ENCODE measurements at places on chromosomes 12 and 14.

DNA sequence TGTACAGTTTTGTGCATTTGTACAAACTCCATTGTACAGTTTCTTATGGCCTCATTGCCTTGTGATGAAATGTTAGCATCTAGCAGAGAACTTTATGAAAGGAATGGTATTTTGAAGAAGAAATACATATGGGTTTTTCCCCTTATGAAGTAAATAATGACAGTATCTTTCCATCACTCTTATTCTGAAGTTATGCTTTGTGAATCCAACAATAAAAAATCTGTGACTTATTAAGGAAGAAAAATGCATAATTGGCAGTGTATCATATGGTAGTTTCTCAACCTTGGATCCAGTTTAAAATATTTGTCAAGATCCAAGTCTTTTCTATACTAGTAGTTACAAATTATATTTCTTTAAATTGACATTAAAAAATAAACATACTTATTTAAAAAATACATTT lies 859.1 kb upstream of the FLRT2 start:
- DNase-seq, result no peak

GRCh38 chr12:104494137-104494792 lies 37.5 kb downstream of the CHST11 start:
- DNase-seq, result peak; percentile 53

GRCh38 chr12:7129287-7129871 lies 690 bp upstream of the RBP5 start:
- DNase-seq, result no peak

DNA sequence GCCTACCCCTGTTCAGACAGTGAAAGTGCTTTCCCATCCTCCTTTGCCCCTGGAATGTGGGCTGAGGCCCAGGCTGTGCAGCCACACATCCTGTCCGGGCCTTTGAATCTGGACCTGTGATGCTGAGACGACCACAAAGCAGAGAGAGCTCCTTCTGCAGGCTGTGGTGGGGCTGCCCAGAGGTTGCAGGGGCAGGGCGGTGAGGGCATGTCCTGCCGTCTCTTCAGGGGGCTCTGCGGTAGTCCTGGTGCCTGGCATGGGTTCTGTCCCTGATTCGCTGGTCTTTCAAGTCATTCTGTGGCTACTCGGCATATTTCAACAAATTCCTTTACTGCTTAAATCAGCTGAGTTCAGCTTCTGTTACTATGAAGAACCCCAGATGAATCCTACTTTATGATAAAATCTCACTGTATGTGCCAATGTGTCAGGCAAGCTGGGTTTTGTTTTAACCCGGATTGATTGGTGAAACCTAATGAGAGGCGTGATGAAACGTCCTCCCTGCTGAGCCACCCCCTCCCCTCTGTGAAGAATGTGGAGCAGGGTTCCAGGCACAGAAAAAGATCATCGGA lies 63.4 kb upstream of the DICER1 start:
- no peak for DNase-seq

GRCh38 chr12:107254258-107254856 lies 161.0 kb upstream of the CRY1 start:
- no peak for DNase-seq

GRCh38 chr12:53991077-53991460 lies 6.1 kb downstream of the HOXC10 start:
- DNase-seq, result no peak

DNA sequence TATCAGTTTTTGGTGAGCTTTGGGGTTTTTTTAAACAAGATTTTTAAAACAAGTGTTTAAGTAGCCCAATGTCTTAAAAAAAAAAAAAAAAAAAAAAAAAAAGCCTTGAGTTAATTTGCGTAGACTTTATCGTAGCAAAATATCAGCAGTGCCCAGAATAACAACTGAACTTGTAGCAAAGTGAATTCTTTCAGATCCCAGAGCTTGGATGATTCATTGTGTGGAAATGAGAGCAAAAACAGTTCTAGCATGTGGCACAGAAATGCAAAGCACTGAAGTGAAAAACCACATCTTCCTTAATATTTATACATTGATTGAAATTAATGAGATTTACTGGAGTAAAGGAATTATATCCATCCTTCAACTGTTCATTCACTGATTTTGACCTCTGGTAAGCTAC lies 258.1 kb downstream of the EGLN3 start:
- DNase-seq, result no peak

DNA sequence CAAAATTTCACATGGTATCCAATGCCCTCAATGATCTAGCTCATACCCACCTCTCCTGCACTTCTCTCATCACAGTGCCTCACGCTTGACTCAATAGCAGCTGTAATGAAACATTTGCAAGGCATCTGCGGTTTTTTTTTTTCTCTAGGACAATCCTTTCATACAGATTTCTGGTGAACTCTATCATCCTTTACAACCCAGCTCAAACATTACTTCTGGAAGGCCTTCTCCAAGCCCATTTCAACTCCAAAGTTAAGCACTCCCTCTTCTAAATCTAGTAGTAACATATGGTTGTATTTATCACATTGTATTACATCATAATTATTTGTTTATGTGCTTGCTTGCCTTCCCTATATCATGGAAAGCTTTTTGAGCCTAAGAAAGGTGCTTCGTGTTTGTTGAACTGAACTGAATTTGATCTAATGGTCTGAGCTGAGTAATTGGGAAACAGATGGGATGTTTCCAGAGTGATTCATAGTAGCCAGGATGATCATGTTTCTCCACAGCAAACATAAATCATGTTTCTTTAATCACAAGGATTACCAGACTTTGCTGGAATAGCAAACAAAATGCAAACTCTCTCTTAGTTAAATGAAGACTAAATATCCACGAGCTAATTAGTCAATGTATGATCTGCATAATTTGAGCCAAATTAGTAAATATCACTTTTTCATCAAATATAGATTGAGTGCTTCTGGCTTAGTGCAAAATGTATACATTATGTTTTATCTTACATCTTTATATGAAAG lies 14.3 kb downstream of the CFL2 start:
- no peak for DNase-seq

GRCh38 chr14:100904307-100905087 lies 975 bp upstream of the RTL1 start:
- no peak for DNase-seq

DNA sequence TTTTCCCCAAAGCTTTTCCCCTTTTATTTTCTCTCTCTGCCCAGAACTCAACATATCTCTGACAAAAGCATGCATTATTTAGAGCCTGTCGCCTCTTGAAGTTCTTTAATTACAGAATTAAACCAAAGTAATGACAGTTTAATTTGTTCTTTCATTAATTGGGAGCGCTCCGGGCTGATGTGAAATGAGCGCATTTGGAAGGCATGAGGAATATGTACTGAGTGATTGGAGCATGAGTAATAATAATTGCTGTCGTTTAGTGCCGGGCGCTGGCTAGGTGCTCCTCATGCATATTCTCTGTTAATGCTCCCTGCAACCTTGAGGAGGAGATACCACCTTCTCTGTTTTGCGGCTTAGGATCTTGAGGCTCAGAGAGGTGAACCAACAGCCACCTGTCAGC lies 120.5 kb downstream of the SLC25A47 start:
- no peak for DNase-seq

DNA sequence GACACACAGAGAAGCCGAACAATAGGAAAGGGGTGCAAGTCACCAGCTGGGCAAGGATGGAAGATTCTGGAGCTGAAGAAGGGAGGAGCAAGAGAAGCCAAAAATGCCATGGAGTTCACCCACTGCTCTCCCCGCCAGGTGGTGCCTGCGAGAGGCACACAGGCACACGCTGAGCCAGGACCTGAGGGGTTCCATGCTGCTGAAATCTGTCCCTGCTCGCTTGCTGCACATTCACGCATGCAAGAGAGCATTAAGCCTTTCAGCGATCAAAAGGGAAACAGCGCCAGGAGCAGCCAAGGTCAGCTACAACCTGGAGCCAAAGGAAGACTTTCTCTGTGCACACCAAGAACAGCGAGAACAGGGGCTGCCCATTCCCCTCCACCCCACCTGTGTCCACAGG lies 104.1 kb downstream of the ANO2 start:
- no peak for DNase-seq

GRCh38 chr12:53791735-53792326 lies 40.1 kb upstream of the CISTR start:
- DNase-seq, result peak; percentile 25

DNA sequence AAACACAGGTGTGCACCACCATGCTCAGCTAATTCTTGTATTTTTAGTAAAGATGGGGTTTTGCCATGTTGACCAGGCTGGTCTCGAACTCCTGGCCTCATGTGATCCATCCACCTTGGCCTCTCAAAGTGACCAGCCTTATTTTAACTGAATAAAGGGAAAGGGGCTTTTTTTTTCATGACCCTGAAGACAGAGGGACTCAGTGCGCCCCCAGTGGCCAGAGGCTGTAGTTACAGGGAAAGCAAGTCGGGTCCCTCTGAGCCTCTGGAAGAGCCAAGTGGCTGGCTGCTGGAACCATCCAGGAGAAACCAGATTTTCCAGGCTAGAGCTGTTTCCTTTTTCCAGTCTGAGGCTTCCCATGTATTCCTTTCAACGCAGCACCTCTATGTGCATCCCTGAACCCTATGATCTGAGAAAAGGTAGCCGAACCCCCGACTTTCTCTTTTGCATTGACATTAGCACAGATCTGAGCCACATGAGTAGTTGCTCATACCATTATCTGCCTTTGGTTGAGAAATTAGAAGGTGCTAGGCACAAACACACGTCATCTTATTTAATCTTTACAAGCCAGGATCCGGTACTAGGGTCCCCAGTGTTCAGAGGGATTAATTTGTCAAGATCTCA lies 342.7 kb downstream of the CACNA1C start:
- DNase-seq, result peak; percentile 19

DNA sequence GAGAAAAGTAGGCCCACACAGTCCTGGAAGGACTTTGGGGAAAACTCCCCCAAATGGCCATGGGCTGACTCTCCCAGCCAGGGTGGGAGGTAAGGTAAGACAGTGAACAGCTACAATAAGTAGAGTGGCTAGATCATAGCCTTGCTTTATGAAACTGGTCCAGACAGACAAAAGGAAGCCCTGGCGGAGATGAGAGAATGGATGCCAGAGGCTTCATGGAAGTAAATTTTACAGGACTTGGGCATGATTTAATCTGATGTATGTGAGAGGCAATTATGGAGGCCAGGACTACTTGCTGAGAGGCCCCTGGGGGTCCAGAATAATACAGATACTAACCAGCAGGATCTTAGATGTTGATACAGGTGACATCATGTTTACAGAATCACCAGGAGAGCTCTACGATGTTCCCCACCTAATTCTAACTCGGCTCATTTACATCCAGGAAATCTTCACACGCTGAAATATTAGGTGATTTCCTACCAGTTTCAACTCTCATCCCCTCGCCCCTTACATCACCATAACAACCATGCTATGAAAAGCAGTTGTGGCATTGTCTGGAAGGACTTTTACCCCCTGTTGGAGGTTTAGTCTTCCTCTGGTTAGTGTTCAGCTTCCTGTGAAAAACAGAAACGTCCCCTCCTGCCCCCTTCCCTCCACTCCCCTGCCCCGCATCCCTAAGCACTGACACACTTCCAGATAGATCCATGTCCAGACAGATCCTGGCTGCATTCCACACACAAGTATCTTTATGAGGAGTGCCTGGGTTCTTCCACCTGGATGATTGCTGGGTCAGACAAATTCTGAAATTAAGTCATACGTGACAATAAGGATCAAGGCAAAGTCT lies 39.5 kb upstream of the NT5DC3 start:
- DNase-seq, result peak; percentile 39

DNA sequence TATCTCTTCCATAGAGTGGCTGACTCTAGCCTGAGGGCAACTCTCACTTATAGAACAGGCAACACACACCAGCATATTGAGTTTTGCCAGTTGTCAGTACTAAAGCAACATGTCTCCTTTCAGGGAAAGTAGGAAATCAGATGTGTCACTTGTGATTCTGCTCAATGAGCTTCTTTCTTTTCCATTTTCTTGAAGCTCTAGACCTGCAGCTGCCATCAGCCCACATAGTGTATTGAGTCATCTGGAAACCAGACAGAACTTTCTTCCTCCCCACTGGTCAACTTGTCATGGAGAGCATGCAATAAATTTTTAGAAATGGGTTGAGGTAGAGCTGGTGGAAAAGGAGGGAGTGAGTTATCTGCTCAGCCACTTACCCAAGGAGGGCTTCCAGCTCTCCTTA lies 209.0 kb upstream of the PLEKHG7 start:
- no peak for DNase-seq

- peak; percentile 8 for DNase-seq
Observed at GRCh38 chr14:104975481-104976197, 2.5 kb downstream of the AHNAK2 start.

- no peak for DNase-seq
Observed at GRCh38 chr12:117890137-117890536, 78.7 kb downstream of the KSR2 start.

DNA sequence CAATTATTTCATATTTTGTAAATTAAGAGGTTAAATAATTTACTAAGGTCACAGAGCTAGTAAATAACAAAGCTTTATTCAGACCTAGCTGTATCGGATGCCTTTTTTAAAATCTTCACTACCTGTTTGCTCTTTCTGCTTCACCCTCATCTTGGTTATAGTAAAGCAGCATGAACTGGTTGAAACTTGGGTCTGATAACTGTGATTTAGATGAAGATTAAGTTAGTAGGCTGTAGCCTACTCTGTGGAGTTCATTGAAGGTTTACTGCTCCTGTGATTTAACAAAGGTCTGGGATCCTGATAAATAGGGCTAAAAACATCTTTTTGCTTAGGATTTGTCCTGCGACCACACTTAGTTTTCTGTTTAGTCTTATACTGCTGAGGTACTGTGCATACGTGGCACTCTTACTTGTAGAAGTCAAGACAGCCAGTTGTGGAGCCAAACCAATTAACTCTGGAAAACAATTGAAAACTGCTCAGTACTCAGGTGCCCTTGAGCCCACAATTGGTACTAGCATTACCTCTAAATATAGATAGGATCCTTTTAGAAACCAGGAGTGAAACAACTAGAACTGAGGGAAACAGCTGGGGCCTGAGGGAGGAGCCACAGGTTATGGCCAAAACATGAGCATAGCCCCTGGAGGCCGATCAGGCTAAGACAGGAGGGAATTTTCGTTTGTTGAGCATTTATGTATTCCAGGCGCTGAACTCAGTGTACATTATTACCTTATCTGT lies 2.3 kb downstream of the SPATS2 start:
- peak; percentile 27 for DNase-seq

DNA sequence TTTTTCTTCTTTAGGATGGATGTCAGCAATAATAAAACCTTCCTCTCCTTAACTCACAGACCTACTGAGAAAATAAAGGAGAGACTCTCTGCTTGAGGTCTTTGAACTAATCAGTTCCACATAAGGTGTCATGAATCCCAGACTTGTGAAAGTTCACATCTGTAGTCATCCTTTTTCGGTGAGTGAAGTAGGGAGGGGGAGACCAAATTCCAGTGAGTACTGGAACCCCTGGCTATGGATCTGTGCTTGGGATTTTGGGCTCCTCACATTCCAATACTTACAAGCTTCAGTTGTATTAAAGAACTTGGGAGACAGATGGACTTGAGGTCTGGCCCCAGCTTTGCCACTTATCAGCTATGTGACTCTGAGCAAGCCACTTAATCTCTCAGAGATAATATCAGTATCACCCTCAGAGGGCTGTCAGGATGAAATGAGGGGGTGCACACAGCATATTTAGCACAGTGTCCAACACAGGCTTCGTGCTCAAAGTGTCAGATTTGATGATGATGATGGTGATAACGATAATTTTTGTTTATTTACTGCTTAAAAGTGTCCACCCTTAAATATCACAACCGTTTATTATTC lies 34.8 kb upstream of the APPL2 start:
- DNase-seq, result no peak

GRCh38 chr12:125744201-125744600 lies 679.0 kb downstream of the AACS start:
- no peak for DNase-seq
